RWPE2 (cell line): ENCODE measurements at places on chromosomes 6 and 20.

GRCh38 chr6:113631666-113632065 lies 225.5 kb upstream of the MARCKS start:
- no peak for DNase-seq

- no peak for DNase-seq
Observed at GRCh38 chr6:139853302-139853992, 479.0 kb upstream of the CITED2 start.

GRCh38 chr6:97026298-97026697 lies 101.8 kb downstream of the KLHL32 start:
- DNase-seq: no peak

DNA sequence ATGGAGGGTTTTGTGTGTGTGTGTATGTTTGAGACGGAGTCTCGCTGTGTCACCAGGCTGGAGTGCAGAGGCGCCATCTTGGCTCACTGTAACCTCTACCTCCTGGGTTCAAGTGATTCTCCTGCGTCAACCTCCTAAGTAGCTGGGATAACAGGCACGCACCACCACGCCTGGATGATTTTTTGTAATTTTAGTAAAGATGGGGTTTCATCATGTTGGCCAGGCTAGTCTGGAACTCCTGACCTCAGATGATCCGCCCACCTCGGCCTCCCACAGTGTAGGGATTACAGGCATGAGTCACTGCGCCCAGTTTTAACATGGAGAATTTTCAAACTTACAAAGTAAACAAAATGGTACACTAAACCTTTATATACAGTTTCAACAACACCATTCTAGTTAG lies 22.8 kb downstream of the AMD1 start:
- no peak for DNase-seq

GRCh38 chr6:29864037-29864810 lies 36.6 kb downstream of the HLA-G start:
- no peak for DNase-seq

GRCh38 chr6:130326496-130326895 lies 39.3 kb upstream of the TMEM200A start:
- no peak for DNase-seq

GRCh38 chr20:48265791-48266190 lies 480.5 kb upstream of the SULF2 start:
- peak; percentile 55 for DNase-seq

DNA sequence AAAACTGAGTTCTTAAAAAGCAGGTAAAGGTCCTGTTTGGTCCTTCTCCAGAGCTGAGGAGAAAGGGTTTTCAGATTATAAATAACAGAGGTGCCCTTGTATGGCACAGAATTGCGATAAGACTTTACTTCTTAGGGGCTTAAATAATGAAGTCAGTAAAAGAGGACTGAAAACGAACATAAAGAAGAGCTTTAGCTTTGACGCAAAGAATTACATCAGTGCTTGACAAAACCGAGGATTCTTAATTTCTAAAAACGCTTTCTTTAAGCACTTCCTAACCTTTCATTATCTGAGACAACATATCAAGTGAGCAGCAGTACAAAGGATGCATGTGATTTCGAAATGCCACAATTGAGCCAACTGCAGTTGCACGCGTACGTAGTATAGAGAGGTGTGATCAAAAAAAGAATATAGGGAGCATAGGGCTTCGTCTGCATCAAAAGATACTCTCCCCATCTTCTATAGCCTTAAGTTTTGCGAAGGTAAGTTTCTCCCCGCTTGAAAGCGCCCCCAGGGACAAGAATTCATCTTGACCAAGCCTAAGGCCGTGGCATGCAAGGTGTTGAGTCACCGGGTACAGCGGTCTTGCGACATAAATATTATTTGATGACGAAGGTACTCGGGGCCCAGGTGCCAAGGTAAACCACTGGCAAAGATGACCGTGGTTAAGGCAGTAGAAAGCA lies 778 bp upstream of the LOC128125822 start:
- DNase-seq: peak; percentile 90

DNA sequence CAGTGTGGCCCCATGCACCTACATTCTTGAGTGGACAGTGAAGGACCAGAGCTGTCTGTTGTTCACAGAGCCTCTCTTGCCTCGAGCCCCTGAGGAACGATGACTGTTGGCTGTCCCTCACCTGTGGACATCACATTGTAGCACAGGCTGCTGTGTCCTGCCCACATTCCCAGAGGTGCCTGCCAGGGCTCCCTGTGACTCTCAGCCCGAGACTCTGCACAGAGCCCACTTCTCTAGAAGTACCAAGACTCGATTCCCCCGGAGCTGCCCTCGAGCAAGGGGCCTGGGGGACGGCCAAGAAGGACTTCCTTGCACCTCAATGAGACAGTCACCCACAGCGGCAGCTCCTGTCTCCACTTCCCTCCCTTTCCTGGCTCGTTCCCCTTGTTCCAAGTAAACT lies 28.6 kb upstream of the DLGAP4 start:
- DNase-seq: peak; percentile 81

DNA sequence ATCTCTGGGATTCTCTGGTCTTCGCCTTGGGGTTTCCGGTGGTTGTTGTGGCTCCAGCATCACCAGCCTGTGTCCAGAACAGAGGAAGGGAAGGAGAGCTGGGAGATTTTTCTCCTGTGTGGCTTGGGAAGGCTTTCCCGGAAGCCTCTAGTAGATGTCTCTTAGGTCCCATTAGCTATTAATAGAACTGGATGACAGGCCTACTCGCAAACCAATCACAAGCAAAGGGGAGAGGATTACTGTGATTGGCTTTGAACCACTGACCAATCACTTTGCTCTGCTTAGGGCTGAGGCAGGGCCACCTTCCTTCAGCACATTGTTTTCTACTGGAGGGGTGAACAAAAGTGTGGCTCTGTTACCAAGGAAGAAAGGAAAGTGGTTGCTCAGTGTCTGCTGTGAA lies 203.4 kb upstream of the SULF2 start:
- peak; percentile 46 for DNase-seq

- DNase-seq: no peak
Observed at GRCh38 chr6:153170511-153170910, 39.4 kb upstream of the RGS17 start.
